ENCODE measurements at places on chromosomes 6 and 20.

- DNase-seq, result no peak
Observed at GRCh38 chr6:3323696-3324261, 65.0 kb downstream of the PSMG4 start.

DNA sequence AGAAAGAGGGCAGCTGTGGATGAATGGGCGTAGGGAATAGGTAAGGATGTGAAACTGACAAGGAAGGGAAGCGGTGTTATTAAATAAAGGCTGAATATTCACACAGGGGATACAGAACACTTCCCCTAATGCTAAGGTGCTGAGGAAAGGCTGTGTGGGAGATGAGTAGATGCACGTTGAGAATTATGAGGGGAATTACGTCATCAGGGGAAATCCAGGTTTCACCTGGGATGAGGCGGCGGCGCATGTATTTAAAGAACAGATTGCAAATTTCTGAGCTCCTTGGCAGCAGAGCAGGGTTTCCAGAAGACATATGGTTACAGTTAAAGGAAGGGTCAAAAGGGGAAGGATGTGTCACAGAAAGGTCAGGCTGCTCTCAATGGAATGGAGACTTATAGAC, 28.7 kb upstream of the EDN1 start:
- DNase-seq, result no peak

DNA sequence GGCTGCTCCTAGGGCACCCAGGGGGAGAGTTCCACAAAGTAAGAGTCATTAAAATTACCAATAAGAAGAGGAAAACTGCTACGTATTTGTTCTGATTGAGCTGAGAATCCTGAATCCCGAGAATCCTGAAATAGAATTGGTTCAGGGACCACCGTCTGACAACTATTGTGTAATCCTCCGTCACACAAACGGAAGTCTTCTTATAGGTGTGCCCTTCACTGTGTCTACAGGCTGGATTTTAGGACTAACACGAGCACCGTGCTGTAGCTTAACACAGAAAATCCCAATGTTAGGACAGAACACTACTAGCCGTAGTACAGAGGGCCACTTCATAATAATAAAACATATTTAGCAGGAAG, 50.6 kb upstream of the RNF182 start:
- DNase-seq, result no peak

DNA sequence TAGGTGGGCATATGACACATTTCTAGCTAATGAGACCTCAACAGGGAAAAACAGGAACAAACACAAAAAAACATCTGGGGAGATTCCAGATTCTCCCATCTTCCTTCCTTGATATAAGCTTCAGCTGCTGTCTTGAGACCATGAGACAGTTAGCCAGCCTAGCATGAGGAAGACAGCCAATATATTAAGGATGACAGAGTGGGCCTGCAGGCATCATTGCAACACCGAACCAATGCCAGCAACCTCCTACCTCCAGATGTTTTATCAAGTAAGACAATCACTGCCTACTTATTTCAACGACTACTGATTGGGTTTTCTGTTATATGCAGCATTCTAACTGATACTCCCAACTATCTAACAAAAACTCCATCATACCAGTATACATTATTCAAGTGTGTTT, 119.0 kb downstream of the ISM1 start:
- DNase-seq, result no peak

DNA sequence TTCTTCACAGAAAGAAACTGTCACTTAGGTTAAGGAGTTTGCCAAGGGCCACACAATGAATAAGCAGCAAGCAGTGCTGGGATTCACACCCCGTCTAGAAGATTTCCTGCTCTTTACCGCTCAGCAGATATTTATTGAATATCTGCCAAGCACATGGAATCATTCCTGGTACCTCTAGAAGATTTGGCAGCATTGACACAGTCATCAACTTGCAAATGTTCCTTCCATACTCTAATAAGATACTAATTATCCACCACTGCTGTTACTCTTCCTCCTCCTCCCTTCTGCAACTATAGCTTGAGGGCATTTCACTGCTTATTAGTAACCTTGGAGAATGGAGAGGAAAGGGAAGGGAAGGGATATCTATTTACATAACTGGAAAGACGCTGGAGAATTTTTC, 13.0 kb downstream of the MOXD1 start:
- DNase-seq, result no peak

DNA sequence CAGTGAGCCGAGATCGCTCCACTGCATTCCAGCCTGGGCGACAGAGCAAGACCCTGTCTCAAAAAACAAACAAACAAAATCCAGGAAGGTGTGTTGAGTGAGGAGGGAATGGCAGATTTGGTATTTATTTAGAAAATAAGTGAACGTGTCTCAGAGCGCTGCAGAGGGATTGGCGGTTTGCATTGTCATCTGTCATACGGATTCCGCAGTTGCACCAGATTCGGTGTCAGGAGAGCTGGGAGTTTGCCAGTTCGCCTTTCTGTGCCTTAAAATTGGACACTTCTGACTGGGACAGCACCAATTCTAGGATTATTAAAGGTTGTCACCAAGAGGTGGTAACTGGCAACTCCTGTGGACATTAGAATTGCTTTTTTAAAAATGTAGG, 912 bp downstream of the SNRNP48 start:
- DNase-seq, result no peak

- no peak for DNase-seq
Observed at GRCh38 chr20:23596579-23597250, 9.0 kb downstream of the CST9 start.

DNA sequence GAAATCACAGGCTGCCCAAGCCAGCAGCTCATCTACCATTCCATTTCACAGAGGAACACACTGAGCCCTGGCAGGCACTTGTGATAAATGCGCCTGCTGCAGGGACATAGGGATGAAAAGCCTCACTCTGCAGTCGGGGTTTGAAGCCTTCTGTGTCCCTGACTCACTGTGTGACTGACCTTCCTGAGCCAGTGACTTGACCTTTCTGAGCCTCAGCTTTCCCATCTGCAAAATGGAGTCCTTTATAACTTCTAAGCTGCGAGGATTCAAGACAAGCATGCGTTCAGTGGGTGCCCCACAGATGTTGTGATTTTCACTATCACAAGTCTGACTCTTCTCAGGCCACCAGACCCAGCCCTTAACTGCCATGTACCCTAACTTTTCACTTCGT, 5.5 kb downstream of the TGM2 start:
- no peak for DNase-seq

- no peak for DNase-seq
Observed at GRCh38 chr6:2021713-2022125, 223.7 kb downstream of the GMDS start.

DNA sequence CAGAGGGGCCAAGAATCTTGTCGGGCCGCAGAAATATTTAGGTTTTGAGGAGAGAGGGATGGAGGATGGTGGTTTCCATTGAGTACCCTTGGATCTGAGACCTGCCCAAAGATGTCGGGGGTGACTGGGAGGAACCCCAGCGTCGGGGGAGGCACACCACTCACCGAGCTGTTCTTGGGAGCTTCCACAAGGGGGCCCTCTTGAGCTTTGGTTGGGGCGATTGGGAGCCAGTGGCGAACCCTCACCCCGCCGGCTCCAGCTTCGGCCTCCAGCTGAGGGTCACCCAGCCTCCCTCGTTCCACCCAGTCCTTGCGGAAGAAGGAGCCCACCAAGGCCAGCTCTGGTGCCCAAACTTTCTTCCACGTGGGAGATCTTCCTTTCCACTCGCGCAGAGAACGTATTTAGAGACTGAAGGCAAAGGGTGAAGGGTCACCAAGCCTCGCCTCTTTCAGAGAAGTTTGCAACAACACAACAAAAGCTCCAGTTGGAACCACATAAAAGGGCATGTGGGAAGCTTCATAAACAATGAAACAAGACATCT, 33.6 kb downstream of the APCDD1L start:
- no peak for DNase-seq

DNA sequence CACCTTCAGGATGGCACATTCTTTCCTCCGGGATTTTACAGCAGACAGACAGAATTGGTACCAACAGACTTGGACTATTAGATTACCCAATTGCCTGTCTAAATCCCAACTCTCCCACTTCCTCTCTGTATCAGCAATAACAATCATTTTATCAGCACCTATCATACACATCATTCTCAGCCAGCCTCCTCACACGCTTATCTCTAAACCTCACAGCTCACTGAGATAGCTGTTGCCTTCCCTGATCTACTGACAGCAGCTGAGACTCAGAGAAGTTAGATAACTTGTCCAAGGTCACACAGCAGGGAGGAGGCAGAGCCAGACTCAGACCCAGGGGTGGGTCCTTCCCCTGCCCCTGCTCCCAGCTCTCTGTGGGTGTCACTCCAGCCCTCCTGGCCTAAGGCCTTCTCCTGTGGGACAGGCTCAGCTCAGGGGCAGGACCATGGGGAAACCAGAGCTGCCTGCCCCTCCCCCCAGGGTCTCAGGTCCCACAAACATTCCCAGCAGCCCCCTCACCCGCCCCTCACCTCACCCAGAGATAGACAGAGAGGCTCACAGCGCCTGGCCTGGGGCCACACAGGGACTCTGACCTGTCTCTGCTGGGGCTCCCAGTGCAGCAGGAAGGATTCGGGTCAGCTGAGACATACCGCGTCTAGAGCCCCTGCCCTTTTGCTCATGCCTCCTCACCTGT, 92.8 kb downstream of the GRM4 start:
- DNase-seq, result no peak
